ENCODE measurements at places on chromosomes 1 and 21.

- H3K36me3 ChIP-seq, result no peaks in the 10 kb centered on the region
- no peak overlapping the region for H3K4me3 ChIP-seq
- DNase-seq, result no peak
- H3K4me1 ChIP-seq, result no peaks in the 10 kb centered on the region
These were observed 80.6 kb downstream of the RASAL2 start for GRCh38 chr1:178174539-178174938.

DNA sequence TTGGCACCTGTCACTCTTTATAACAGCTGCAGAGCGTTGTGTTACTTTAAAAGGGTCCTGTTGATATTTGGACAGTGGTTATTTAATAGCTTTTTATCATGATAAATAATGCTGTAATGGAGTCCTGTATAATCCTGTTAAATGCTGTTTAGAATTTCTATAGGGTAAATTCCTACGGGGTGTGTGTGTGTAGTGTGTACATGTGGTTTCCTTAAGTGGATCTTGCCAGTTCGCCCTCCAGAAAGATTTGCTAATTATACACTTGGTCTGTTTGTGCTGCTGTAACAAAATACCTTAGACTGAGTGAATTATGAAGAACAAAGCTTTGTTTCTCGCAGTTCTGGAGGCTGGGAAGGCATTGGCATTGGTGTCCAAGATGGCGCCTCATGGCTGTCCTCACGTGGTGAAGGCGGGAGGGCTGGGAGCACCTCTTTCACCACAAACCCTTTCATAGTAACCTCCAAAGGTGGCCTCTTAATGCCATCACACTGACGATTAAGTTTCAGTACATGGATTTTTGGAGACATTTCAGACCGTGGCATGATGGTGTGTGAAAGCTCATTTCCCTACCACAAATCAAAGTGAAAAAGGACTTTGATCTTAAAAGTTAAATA is 11.2 kb downstream of the PRMT2 start:
- H3K27ac ChIP-seq, result no peak overlapping the region
- DNase-seq, result no peak
- no peaks in the 10 kb centered on the region for H3K27me3 ChIP-seq
- peaks cover 61% of the 10 kb centered on the region for H3K36me3 ChIP-seq

DNA sequence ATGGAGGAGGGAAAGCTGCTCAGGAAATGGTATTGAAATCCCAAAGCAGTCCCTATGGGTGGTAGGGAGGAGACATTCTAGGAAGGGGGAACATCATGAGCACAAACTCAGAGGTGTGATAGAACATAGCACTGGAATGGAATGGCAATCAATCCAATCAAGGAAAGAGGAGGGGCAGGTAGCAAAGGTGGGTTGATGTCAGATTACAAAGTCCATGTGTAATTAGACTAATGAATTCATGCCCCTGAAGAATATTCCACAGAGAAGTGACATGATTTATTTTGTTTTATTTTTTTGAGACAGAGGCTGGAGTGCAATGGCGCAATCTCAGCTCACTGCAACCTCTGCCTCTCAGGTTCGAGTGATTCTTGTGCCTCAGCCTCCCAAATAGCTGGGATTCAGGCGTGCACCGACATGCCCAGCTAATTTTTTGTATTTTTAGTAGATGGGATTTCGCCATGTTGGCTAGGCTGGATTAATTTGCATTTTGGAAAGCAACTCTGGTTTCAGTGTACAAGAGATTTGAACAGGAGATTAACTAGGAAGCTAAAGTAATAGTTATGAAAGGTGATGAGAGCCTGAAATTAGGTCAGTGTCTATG is 36.1 kb downstream of the DEGS1 start:
- DNase-seq, result no peak
- no peak overlapping the region for H3K27ac ChIP-seq
- no peaks in the 10 kb centered on the region for H3K36me3 ChIP-seq
- peaks cover 5% of the 10 kb centered on the region for H3K4me1 ChIP-seq

- no peak overlapping the region for H3K4me3 ChIP-seq
- H3K27ac ChIP-seq, result no peak overlapping the region
- no peaks in the 10 kb centered on the region for H3K4me1 ChIP-seq
- no peaks in the 10 kb centered on the region for H3K36me3 ChIP-seq
- H3K27me3 ChIP-seq, result peaks cover 9% of the 10 kb centered on the region
- no peak for DNase-seq
These were observed 43.0 kb downstream of the NKAIN1 start for GRCh38 chr1:31196685-31197084.

DNA sequence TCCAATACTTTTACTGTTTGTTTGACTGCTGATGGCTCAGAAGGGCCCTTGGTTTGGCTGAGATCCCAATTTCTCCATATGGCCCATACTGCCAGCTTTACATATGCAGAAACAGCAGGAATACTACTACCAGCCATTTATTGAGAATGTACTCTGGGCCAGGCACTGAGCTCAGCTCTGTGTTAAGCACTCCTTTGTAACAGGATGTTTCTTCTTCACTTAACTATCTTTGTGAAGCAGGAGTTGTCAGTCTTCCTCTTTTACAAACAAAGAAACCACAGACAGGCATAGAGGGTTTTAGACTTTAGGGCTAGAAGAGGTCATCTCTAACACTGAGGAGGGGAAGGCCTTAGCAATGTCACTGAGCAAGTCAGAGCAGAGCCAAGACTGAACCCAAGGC is 8.3 kb downstream of the HMGCL start:
- no peak overlapping the region for H3K4me3 ChIP-seq
- H3K27ac ChIP-seq, result no peak overlapping the region
- H3K4me1 ChIP-seq, result peaks cover 8% of the 10 kb centered on the region
- peaks cover 38% of the 10 kb centered on the region for H3K36me3 ChIP-seq
- no peak for DNase-seq
- no peaks in the 10 kb centered on the region for H3K27me3 ChIP-seq

- no peak overlapping the region for H3K4me3 ChIP-seq
- no peak for DNase-seq
- no peaks in the 10 kb centered on the region for H3K36me3 ChIP-seq
- H3K27ac ChIP-seq, result no peak overlapping the region
- H3K27me3 ChIP-seq, result peaks cover 59% of the 10 kb centered on the region
These were observed 25.0 kb upstream of the POU3F1 start for GRCh38 chr1:38071312-38072256.

GRCh38 chr1:165911609-165912281 is 84.3 kb downstream of the UCK2 start:
- DNase-seq, result no peak
- H3K4me3 ChIP-seq, result no peak overlapping the region
- peaks cover 47% of the 10 kb centered on the region for H3K36me3 ChIP-seq
- no peaks in the 10 kb centered on the region for H3K27me3 ChIP-seq
- no peak overlapping the region for H3K27ac ChIP-seq

GRCh38 chr1:19610282-19610981 is 33.7 kb upstream of the NBL1 start:
- peaks cover 20% of the 10 kb centered on the region for H3K4me1 ChIP-seq
- no peak overlapping the region for H3K4me3 ChIP-seq
- no peak overlapping the region for H3K27ac ChIP-seq

- no peak overlapping the region for H3K27ac ChIP-seq
- no peak for DNase-seq
These were observed 99.0 kb downstream of the ZBTB18 start for GRCh38 chr1:244150071-244150470.

DNA sequence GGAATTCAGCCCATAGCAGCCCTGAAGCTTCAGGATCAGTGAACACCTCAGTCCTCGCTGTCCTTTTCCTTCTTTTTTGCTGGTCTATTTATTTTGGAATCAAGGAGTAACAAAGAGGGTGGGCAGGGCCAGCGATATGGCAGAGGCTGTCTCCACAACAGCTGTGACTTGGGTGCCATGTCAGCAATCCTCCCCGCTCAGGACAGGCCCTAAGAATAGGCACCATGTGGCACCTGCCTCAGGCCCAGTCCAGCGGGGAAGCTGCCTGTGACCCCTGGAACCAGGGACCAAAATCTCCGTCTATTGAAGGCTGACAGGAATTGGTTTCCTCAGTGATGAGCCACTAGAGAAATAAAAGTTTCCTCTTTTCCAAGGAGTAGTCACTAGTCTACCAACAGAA is 58.6 kb upstream of the TNR start:
- H3K27ac ChIP-seq, result no peak overlapping the region
- H3K4me3 ChIP-seq, result no peak overlapping the region
- no peaks in the 10 kb centered on the region for H3K36me3 ChIP-seq
- DNase-seq, result no peak
- H3K27me3 ChIP-seq, result peaks cover 4% of the 10 kb centered on the region

DNA sequence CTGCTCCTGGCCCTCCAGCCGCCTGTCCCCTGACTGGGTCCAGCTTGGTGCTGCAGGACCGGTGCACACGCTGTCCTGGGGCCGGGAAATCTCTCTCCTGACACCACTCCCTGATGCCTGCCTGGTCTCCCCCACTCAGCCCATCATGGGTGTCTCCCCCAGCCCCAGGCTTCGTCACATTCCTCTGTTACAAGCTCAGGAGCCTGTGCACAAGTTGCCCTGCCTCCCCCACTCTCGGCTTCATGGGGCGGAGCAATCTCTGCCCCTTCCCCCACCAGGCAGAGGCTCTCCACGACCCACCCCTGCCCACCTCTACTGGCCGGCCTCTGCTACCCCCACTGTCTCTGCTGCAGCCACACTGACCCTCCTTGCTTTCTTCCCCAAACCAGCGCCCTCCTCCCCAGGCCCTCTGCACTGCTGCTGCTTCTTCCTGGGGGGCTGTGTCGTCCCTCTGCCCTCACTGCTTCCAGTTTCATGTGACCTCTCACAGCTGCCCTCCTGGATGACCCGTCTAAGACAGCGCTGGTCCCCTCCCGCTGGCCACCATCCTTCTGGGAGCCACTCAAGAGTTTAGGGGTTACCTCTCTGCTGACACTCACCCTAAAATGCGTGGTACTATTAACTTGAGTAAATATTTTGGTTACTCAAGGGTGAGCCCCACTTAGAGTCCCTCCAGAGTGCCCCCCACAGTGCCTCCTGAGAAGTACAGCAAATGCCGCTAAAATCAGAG is 5.7 kb upstream of the RIPK4 start:
- peaks cover 13% of the 10 kb centered on the region for H3K4me1 ChIP-seq
- no peaks in the 10 kb centered on the region for H3K36me3 ChIP-seq
- H3K4me3 ChIP-seq, result no peak overlapping the region
- DNase-seq, result no peak
- no peak overlapping the region for H3K27ac ChIP-seq

- H3K27me3 ChIP-seq, result peaks cover 34% of the 10 kb centered on the region
- no peak overlapping the region for H3K27ac ChIP-seq
- no peaks in the 10 kb centered on the region for H3K4me1 ChIP-seq
- H3K4me3 ChIP-seq, result no peak overlapping the region
These were observed 38.5 kb upstream of the EFCAB14 start for GRCh38 chr1:46757247-46757955.

DNA sequence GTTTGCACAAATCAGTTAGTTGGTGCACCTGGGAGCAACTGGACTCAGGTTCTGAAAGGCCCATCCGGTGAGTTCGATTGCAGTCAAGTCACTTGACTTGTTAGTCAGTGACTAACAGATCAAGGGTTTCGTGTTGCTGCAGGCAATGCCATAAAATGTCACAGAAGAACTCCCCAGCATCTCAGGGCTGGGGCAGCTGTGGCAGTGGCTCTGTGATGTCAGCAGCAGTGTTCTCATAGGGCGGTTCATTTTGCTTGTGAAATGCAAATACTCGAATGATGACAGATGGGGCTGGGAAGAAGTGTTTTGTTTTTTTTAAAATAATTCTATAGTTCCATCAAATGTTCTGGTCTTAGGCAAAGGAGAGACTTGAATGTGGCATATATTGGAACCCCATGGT is 287.8 kb downstream of the LMX1A start:
- H3K4me1 ChIP-seq, result no peaks in the 10 kb centered on the region
- no peak overlapping the region for H3K4me3 ChIP-seq
- no peaks in the 10 kb centered on the region for H3K27me3 ChIP-seq
- H3K36me3 ChIP-seq, result no peaks in the 10 kb centered on the region

GRCh38 chr1:162899422-162900146 is 38.6 kb upstream of the CCDC190 start:
- no peaks in the 10 kb centered on the region for H3K4me1 ChIP-seq
- H3K27ac ChIP-seq, result no peak overlapping the region
- H3K27me3 ChIP-seq, result no peaks in the 10 kb centered on the region
- no peak overlapping the region for H3K4me3 ChIP-seq
- no peaks in the 10 kb centered on the region for H3K36me3 ChIP-seq

GRCh38 chr1:46285730-46286477 is 17.5 kb downstream of the LRRC41 start:
- H3K27me3 ChIP-seq, result no peaks in the 10 kb centered on the region
- H3K27ac ChIP-seq, result peak overlapping the region; percentile 16
- no peak overlapping the region for H3K4me3 ChIP-seq
- peaks cover 65% of the 10 kb centered on the region for H3K36me3 ChIP-seq
- H3K4me1 ChIP-seq, result peaks cover 8% of the 10 kb centered on the region

DNA sequence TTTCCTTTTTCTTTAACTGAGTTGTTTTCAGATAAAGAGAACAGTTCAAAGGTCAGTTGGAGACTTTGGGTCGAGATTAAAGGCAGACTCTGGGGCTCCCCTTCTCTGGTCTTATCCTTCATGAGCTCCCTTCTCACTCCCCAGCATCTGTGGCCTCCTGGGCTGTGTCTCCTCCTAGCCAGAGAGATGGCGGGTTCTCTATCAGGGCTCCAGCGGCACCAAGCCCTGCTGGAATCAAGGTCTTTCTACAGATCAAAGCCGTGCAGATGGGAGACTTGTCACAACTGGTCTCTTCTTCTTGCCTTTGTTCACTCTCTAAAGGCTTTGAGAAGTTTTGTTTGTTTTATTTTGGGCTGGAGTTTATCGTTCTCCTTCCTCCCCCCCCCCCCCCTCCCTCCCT is 373.7 kb upstream of the C1orf174 start:
- no peak for DNase-seq
- no peaks in the 10 kb centered on the region for H3K36me3 ChIP-seq
- H3K4me3 ChIP-seq, result no peak overlapping the region
- no peak overlapping the region for H3K27ac ChIP-seq
- no peaks in the 10 kb centered on the region for H3K4me1 ChIP-seq

DNA sequence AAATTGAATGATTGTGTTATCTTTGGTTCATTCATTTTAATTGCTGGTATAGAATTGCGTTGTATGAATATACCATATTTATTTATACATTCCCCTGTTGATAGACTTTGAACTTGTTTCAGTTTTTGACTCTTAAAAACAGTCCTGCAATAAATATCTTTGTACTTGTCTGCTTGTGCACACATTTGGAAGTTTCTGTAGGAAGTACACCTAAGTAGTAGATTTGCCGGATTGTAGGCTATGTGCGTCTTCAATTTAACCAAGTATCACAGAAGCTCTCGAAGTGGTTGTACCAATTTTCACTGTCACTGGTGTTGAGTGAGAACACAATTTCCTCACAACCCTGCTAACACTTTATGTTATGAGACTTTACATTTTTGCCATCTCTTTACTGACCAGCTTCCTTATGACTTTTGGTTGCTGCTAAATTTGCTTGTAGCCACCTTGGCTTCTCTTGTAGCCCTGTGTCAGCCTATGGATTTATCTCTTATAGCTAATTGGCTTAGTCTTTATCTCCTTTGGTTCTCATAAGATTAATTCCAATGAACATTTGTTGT is 2.2 kb downstream of the TTC3 start:
- no peak for DNase-seq
- H3K4me3 ChIP-seq, result peak overlapping the region; percentile 21
- H3K4me1 ChIP-seq, result peaks cover 20% of the 10 kb centered on the region
- peaks cover 23% of the 10 kb centered on the region for H3K36me3 ChIP-seq
- H3K27ac ChIP-seq, result no peak overlapping the region

Data from stimulated activated naive B cell treated with anti-CD40 and anti-IgM and Interleukin-4, amounts not matched to agents 10 μg/mL and 1 μg/mL and 100 μg/mL, for 72 hours (primary cell).